Neural crest cell (in vitro differentiated cells): ENCODE measurements at places on chromosomes 2 and 18. TPM values are rescaled to one million over a fixed set of nuclear protein-coding genes. Genes with fewer than 3 reads are reported as not detected.

GRCh38 chr2:202361108-202361507, 15.0 kb upstream of the BMPR2 start:
- no peak overlapping the region for H3K27ac ChIP-seq
- H3K27me3 ChIP-seq: no peaks in the 10 kb centered on the region
- no peak overlapping the region for H3K4me3 ChIP-seq
- no peaks in the 10 kb centered on the region for H3K36me3 ChIP-seq
- DNase-seq: no peak
- peaks cover 3% of the 10 kb centered on the region for H3K4me1 ChIP-seq

GRCh38 chr2:129794540-129794939, 184.9 kb upstream of the RAB6C start:
- DNase-seq: no peak
- H3K4me3 ChIP-seq: no peak overlapping the region
- H3K4me1 ChIP-seq: peaks cover 12% of the 10 kb centered on the region
- H3K27me3 ChIP-seq: no peaks in the 10 kb centered on the region
- no peaks in the 10 kb centered on the region for H3K36me3 ChIP-seq

Gene UGT1A10
- not detected in 2 replicates for total RNA-seq

GRCh38 chr2:14899621-14900414, 267.3 kb downstream of the LRATD1 start:
- no peaks in the 10 kb centered on the region for H3K36me3 ChIP-seq
- DNase-seq: no peak
- no peaks in the 10 kb centered on the region for H3K4me1 ChIP-seq
- H3K27me3 ChIP-seq: no peaks in the 10 kb centered on the region
- H3K4me3 ChIP-seq: no peak overlapping the region

GRCh38 chr2:111912547-111912946, 14.1 kb downstream of the MERTK start:
- no peak for DNase-seq
- H3K27ac ChIP-seq: no peak overlapping the region
- H3K27me3 ChIP-seq: no peaks in the 10 kb centered on the region
- no peaks in the 10 kb centered on the region for H3K36me3 ChIP-seq
- H3K4me1 ChIP-seq: peaks cover 23% of the 10 kb centered on the region
- H3K4me3 ChIP-seq: no peak overlapping the region

DNA sequence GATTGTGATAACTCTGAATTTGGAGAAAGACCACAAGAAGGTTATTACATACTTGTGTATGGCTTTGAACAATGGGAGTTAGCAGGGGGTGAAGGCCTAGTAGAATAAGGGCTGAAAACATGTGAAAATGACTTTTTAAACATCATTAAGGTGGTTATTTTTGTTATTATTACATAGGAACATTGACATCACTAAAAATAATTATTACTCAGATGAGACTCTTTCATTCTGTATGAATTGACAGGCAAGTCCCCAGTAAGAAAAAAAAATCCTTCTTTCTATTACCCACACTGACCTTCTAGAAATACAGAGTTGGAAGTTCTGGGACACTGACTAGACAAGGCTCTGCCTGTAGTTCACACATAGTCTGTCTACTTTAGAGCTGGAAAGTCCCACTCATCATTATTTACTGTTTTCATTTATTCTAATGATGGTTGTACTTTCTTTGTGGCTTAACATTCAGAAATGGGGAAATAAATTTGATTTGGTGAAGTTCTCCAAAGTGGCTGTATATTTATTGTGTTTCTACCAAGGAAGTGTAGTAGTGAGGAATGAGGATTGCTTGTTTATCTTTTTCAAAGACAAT, 219.6 kb upstream of the EPAS1 start:
- H3K36me3 ChIP-seq: peaks cover 2% of the 10 kb centered on the region
- H3K27ac ChIP-seq: no peak overlapping the region
- H3K4me1 ChIP-seq: no peaks in the 10 kb centered on the region
- no peak for DNase-seq
- no peaks in the 10 kb centered on the region for H3K27me3 ChIP-seq
- H3K4me3 ChIP-seq: no peak overlapping the region

DNA sequence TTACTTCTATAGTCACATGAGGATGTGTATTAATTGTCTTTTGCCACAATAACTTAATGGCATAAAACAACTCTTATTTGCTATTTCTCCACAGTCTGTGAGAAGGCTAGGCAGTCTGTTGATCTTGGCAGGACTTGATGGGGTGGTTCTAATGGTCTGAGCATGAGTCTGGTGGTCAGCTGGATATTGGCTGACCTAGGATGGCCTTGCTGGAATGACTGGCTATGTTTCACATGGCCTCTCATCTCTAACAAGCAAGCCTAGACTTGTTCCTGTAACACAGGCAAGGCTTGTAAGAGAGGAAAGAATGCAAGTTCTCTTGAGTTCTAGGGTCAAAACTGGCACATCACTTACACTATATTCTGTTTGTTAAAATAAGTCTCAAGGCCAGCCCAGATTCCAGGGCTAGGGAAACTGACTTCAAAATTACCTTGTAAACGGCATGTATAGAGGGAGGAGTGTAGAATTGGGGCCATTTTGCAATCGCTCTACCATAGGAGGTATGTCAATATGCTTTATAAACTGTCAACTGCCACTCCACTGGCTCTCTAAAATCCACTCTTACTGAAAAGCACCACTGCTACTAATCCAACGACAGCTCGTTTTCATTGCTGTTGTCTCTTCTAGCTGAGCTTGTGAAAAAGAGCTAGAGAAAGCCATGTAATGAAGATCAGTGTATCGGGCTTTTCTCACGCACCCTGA, 325.0 kb upstream of the PKDCC start:
- H3K27ac ChIP-seq: no peak overlapping the region
- H3K27me3 ChIP-seq: no peaks in the 10 kb centered on the region
- no peak for DNase-seq
- no peaks in the 10 kb centered on the region for H3K36me3 ChIP-seq
- H3K4me1 ChIP-seq: peaks cover 25% of the 10 kb centered on the region

Gene QPCT
- total RNA-seq: not detected in 2 replicates

GRCh38 chr2:146414456-146414855, 1430.4 kb upstream of the ACVR2A start:
- no peak overlapping the region for H3K4me3 ChIP-seq
- H3K27me3 ChIP-seq: no peaks in the 10 kb centered on the region
- DNase-seq: no peak
- H3K27ac ChIP-seq: no peak overlapping the region
- H3K36me3 ChIP-seq: no peaks in the 10 kb centered on the region
